GM04503 (cell line): ENCODE measurements at places on chromosomes 2 and 18.

DNA sequence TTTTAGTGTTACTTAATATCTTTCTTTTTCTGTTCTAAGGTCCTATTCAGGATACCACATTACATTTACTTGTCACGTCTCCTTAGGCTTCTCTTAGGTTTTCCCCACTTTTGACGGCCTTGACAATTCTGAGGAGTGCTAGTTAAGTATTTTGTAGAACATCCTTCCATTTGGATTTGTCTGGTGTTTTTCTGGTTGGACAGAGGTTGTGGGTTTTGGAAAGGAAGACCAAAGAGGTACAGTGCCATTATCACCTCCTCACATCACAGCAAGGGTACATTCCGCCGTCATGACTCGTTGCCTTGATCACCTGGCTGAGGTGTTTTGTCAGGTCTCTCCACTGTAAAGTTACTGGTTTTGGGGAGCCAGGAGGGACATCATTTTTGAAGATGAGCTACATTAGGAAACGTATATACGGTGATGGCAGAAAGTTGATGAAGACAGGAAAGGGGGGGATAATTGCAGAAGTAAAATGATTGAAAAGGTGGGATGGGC, 88.4 kb upstream of the TMEM247 start:
- DNase-seq = no peak

DNA sequence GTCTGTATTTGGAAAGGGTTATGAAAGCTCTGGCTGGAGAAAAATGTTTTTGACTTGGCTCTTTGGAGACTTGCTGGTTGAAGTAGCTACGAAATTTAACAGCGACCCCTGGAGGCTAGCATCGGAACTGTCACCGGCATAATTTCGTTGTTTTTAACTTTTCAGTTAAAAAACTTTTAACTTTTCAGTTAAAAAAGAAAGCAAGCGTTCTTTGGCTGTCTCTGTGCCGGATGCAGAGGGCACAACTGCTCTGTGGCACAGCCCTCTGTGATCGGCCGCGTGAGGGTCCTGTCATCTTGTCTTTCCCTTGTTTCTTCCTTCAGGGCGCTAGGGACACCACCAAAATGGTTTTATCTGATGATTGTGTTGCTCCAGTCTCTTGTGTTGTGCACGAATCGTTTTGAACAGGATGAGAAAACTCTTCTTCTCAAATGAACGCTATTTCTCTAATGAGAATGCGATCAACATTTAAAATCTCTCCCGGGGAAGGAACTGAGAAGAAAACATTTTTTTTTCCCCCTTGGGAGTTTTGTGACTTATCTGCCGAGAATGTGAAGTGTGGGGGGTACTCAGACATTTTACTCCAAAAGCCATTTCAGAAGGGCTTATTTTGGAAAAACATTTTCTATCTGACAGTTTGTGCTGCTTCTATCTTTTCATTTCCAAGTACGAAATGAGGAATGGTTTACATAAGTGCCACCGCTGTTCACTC, 57.1 kb downstream of the ADCYAP1 start:
- DNase-seq = peak; percentile 13

- no peak for DNase-seq
Observed at GRCh38 chr18:63487676-63488075, 10.9 kb downstream of the SERPINB5 start.

DNA sequence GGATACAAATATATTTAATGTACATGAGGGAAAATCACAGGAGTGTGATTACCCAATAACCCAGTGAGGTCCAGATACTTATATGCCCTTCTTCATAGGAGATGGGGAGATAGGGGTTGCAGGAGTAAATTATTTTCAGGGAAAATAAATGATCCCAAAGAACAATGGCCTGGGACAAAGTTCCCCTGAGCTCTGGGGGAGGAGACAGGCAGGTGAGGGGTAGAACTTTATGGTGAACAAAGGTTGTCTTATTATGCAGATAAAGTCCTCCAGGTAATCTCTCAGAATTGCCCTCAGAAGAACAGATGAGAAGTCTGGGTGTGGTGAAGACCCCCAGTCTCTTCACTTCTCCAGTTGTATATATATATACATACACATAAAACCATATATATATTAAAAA, 22.1 kb upstream of the RMDN2 start:
- no peak for DNase-seq

GRCh38 chr2:16126517-16127275, 186.3 kb downstream of the MYCN start:
- no peak for DNase-seq

- DNase-seq = peak; percentile 16
Observed at GRCh38 chr2:146527166-146527565, 1317.7 kb upstream of the ACVR2A start.

DNA sequence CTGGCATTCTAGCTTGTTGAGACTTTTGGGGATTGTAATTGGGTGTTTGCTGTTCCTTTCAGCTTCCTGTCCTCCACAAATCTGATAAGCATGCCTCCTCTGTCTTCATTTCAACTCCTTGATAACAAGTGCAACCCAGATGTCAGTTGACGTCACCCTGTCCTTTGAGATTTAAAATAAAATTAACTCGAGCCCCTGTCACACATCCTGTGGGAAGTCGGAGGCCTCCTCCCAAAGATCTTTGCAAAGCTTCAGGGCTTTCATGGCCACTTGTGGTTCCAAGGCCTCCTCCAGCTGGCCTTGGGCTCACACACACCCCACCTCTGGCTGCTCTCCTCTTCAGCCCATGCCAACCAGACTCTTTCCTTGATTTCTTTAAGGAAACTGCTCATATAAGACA, 69.9 kb upstream of the ITGA6 start:
- no peak for DNase-seq

GRCh38 chr18:51300912-51301311, 103.4 kb upstream of the MEX3C start:
- no peak for DNase-seq

- DNase-seq = no peak
Observed at GRCh38 chr2:147467441-147467840, 377.4 kb upstream of the ACVR2A start.
